Ecto neural progenitor cell (in vitro differentiated cells): ENCODE measurements at places on chromosomes 6 and 20.

- no peak for DNase-seq
Measured at GRCh38 chr20:57663681-57664451, 43.6 kb upstream of the ZBP1 start.

GRCh38 chr20:63868264-63868663, 3.2 kb downstream of the TPD52L2 start:
- no peak for DNase-seq

DNA sequence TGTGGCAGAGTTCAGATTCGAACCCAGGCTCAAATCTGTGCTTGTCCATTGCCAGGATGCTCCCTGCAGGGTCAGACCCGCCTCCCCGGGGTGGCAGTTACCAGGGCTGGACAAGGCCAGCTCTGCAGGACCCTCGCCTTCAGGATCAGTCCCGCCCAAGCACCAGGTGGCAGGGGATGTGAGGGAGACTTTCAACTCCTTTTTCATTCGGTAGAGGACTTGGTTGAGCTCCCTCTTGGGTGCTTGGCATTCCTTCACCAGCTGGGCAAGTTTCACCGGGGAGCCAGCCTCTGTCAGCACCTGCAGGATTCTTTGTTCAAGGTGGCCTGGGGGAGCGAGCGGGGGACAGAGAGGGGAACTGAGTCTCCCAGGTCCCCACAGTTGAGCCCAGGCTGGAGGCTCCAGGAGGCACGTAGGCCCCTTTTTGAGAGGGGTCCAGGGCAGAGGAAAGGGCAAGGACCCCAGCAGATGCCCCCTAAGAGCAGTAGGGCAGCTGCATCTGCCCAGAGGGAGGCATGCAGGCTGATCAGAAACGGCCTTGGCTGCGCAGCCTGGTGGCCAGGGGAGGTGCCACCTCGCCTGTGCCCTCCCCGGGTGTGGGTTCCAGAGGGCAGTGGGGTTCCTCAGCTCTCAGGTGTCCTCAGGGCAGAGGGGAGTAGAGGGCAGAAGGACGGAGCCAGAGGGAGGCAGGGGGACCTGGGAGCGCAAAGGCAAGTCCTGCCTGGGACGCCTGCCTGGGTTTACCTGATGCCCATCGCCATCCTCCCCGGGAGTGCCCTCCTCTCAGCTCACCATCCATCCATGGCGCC, 3.9 kb downstream of the ZBP1 start:
- DNase-seq: no peak

DNA sequence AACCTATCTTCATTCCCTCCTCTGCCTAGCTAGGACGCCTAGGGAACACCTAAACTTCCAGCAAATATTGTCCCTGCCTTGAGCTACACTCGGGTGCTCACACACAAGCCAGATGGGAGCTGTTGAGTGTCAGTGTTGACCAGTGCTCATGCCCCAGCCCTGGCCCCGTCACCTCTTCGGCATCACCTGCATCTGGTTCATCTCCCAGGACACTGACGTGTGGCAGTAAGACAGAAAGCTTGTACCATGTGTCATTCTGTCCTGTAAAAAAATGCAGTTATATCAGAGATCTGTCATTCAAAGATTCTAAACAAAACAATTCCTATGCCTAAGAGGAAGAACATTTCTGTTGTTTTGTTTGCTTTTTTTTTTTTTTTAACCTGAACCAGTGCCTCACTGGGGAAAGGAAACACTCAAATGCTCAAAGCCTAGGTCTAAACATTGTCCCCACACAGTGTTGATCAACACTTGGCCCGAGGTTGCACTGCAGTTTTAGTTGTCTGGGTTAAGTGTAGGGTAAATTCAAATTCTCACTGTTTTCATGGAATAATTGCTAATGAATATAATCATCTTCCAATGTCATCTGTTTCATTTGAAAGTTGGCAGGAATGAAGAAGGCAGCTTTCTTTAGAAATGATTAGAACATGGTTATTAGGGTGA, 102.7 kb upstream of the SASH1 start:
- DNase-seq: no peak

GRCh38 chr6:19478273-19478672, 358.9 kb upstream of the ID4 start:
- no peak for DNase-seq

- DNase-seq: no peak
Measured at GRCh38 chr20:49989234-49990065, 6.7 kb downstream of the SNAI1 start.

GRCh38 chr6:136016228-136017225, 165.0 kb downstream of the PDE7B start:
- no peak for DNase-seq

GRCh38 chr6:28334286-28335039, 1.5 kb downstream of the ZSCAN31 start:
- DNase-seq: no peak

DNA sequence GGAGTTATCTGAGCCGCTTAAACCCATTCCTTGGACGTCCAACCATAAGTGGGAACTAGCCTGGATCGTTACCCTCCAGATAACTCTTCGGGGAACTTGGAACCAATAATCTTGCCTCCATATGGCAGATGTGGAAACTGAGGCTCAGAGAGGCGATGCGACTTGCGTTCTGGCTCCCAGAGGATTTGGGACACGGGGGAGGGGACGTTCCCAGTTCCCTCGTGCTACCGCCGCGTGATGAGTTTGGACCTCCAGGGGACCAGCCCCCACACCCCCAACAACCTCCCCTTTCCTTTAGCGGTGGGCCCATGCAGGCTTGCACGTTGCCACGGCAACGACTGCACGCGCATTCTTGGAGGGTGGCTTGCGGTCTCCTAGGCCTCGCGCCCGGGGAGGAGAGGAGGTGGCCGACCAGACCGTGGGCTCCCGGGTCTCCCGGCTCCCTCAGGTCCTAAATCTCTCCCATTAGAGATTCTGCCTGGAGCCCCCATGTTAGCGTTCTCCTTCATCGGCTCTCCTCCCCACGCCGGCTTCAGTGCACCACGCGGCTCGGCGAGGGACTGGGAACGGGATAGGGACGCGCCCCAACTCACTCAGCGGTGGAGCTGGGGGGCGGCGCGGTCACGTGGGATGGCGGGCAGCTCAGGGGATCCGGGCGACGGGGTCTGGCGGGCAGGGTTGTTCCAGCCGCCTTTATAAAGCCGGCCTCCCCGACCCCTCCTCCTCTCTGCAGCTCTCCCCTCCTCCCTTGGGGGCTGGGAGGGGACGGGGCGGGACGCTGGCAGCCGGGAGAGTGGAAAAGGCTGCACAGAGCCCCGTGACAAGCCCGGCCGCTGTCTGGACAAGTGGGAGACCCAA, at the start of gene PLTP:
PLTP (minus strand) TSS at position 670 of the 858 bp plus-strand sequence. CDS start 703 bp downstream, outside the sequence.
- peak; percentile 91 for DNase-seq

- no peak for DNase-seq
Measured at GRCh38 chr6:79742030-79742429, 110.9 kb downstream of the SH3BGRL2 start.

DNA sequence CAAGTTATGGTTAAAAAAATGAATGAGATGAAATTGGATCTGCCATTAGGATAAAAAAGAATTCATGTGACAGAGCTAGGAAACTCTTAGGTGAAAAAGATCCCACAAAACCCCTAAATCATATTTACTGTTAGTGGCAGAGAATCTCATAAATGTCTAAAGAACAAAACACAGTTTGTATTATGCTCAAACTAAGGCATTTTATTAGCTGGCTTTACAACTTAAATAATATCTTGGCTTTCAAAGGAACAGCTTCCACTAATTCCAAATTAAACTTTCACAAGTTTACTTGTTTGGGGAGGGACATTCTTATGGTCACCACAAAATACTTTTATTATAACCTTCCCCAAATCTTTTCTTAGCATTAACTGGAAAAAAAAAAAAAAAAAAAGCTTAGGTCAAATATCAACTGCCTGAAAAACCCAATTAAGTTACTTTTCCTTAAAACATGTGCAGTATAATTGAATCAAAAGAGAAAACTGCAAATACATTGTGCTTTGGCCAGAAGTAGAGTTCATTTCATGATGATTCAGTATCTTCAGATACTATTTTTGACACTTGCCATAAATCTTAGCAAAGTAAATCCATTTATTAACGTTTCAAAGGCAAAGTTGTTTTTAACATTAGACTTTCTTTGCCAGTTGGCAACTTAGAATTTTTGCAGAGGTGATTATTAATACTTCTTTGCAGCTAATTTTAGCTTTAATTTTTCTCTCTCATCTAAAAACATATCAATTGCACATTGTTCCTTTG, 14.7 kb upstream of the ALDH8A1 start:
- no peak for DNase-seq

DNA sequence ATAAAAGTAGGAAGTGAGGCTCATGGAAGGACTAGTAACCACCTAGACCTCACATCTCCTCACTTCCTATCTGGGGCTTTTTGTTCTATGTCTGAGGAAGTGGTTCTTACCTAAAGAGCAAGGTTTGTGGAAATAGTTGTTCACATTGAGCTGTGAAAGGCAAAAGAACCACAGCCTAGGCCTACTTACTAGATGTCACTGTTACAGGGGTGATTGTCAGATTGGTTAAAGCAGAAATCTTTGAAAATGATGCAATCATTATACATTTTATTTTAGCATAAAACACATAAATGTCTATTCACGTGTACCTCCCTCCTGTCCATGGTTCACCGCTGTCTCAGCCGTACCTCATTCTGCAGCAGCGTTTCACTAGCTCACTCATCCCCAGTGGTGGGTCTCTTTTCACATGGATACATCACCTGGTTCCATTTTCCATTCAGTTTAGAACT, 268.8 kb downstream of the TMEM242 start:
- DNase-seq: no peak

DNA sequence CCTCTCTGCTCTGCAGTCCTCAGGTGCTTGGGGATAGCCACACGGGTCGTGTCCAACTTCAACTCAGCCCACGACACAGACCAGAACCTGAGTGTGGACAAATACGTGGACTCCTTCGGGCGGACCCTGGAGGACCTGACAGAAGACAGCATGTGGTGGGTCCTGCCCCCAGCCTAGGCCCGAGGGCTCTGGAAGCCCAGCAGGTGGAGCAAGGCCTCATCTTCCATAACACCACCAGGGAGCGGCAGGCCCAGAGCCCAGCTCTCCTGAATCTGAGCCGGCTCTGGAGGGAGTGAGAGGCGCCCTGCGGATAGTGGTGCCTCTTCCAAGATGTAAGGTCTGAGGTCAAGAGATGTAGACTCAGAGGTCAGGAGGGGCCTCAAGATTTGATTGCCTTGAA, 19.6 kb downstream of the TGM6 start:
- no peak for DNase-seq

- no peak for DNase-seq
Measured at GRCh38 chr6:85640821-85641220, 1.9 kb downstream of the SYNCRIP start.

GRCh38 chr6:96246563-96246962, 230.8 kb downstream of the FUT9 start:
- no peak for DNase-seq

DNA sequence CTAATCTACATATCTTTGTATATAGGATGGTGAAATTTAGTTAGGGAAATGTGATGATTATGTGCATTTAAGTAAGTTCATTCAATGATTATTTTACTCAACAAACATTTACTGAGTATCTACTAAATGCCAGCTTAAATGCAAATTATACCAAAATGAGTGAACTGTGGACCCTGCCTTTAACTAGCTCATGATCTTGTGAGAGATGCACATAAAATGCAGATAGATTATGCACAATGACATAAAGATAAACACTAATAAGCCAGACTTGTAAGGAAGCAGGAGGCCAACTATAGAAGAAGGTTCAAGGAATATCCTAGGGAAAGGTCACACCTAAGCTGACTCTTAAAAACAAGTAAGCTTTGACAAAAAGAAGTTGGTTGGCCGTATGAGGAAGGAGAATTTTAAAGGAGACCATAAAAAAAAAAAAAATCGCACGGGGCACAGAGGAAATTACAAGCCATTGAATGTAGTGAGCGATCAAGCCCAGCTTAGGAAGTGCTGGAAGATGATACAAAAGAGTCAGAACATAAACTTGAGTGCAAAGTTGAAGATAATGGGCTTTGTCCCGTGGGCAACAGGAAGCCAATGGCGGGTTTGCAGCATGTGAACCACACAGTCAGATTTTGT, 107.9 kb downstream of the NRSN1 start:
- no peak for DNase-seq

DNA sequence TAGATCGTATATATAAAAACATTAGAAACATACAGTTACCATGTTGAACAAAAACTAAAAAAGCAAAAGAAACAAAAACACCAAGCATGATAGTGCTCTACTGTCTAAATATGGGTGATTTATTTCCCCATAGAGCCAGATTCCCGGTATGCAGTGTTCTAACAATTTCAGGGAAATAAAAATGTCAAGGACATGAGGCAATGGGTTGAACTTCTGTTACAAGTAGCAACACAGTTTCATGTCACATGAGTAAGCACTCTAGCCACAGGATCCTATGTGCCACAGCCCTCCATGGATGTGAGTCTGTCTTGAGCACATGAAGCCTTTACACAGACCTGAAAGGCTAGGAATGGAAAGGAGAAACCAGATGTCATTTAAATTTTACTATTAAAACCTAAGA, 96.0 kb downstream of the MAP3K5 start:
- DNase-seq: no peak

GRCh38 chr20:45358282-45359068, 4.5 kb upstream of the SYS1 start:
- DNase-seq: no peak

DNA sequence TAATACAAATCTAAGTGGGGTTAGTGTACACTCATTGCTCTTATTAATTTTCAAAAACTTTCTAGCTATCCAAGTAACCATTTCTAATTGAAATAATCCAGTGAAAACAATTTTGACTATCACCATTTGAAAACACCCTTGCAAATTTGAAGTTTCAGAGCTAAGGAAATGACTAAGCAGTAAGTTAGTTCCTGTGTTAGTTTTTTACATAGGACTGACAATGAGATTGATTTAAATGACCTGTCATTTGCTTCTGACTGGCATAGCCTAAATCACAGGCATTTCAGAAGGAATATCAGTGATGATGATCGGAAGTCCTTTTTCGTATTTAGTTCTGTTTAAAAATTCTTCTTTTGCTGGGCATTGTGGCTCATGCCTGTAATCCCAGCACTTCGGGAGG, 27.0 kb downstream of the STK4 start:
- DNase-seq: no peak

- DNase-seq: no peak
Measured at GRCh38 chr20:33393609-33394008, 7.7 kb downstream of the CDK5RAP1 start.
